ENCODE measurements at places on chromosomes 1 and 21.

GRCh38 chr1:23394181-23394580, 24.5 kb upstream of the ZNF436 start:
- no peak for DNase-seq

GRCh38 chr1:182685215-182685614, 828 bp upstream of the RGS8 start:
- peak; percentile 40 for DNase-seq

DNA sequence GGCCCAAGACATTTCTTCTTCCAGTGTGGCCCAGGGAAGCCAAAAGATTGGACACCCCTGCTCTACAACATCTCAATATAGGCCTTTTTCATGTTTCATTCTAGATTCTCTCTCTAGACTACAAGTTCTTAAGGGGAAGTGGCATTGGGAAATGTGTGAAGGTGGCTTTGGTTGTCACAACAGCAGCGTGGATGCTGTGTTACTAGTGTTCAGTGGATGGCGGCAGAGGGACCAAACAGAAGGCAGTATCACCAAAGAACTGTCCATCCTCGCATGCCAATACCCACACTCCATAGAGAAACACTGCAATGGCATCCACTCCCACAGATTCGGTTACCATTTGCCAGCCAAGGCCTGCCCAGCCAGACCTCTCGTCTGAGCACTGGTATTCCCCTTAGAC, 24.3 kb upstream of the IFNAR2 start:
- no peak for DNase-seq

- no peak for DNase-seq
Measured at GRCh38 chr1:227613526-227613925, 50.2 kb downstream of the ZNF678 start.

DNA sequence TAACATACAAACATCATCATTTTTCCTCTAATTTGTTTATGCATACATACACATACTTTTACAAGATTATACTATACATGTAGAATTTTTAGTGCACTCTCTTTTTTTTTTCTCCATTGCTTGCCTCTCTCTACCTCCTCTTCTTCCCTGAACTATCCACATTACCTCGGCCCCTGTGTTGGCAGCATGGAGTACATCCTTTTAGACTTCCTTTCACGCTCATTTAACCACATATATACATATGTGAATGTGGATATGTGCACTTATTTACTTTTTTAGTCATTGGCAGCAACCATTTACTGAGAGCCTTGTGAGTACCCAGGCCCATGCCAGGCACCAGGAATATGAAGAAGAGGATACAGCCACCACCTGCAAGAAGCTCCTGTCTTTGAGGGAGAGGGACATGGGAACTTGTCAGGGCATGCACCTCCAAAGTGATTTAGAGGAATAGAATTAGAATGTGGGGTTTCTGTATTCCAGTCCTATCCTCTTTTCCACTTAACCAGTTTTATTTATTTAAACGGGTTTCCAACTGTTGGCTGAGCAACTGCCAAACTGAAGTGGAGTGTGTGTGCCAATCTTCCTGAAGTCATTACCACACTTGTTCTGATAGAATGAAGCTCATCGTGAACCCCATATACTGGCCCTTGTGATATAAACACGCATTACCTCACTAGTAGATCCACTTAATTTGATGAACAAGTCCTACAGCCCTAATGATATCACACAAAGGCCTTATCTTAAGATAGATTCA, 212.6 kb downstream of the TNR start:
- DNase-seq: no peak

GRCh38 chr1:20376880-20377494, 86.3 kb downstream of the VWA5B1 start:
- DNase-seq: peak; percentile 62

DNA sequence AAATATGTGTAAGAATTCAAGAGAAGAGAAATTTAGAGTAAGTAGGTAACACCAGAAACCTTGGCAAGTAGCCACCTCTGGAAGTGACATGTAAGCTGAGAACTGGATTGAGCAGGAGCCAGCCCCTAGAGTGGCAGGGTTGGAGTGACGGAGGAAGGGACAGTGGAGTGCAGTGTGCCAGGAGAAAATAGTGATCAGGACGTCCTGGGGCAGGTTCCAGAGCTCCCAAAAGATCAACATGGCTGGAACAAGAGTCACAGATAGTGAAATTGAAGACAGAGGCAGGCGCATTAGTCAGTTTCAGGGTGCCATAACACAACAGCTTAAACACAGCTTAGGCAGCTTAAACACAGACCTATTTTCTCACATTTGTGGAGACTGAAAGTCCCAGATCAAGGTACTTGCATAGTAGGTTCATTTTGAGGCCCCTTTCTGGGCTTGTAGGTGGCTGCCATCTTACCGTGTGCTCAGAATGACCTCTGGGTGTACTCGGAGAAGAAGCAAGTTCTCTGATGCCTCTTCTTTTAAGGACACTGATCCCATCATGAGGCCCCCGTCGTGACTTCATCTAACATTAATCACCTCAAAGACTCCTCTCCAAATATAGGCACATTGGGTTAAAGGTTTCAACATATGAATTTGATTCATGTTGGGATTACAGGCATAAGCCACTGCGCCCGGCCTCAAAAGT, 37.2 kb downstream of the GNPAT start:
- no peak for DNase-seq

DNA sequence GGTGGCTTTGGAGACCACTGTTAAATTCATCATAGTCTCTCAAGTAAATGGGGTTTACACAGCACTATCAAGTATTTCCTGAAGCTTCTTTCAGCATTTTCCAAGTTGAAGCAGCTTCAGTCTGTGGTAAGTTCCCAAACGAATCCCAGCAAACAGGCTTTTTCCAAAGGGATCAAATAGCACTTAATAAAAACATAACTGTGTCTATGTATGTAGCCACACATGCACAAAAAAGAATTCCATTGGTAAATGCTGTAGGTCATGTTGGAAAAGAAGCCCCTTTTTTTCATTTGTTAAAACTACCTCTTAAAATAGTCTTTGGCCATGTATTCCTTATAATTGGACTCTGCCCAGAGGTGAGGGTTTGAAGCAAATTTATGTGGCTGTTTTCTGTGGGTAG, 69.8 kb downstream of the HHAT start:
- no peak for DNase-seq

- DNase-seq: peak; percentile 45
Measured at GRCh38 chr1:33641104-33641830, 168.8 kb downstream of the ZSCAN20 start.

- DNase-seq: no peak
Measured at GRCh38 chr1:180566026-180566425, 7.3 kb downstream of the OVAAL start.

- DNase-seq: no peak
Measured at GRCh38 chr1:159554261-159554660, 18.5 kb upstream of the OR10J5 start.

DNA sequence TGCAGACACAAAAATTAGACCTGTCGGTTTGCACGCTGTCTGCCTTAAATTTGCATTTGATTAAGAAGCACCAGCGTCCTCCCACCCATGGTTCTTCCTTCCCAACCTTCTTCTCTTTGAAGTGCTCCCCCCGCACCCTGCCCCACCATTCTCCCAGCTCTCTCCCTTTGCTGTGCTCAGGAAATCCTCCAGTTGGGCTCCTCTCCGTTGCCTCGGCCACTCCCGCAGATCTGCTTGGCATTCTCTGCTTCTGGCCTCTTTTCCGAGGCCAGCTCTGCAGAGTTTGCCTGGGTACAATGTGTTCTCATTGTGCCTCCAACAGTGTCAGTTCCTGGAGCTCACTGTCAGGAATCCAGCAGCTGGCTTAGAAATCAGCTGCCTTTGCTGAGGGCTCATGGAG, 126.1 kb downstream of the NAV1 start:
- no peak for DNase-seq

DNA sequence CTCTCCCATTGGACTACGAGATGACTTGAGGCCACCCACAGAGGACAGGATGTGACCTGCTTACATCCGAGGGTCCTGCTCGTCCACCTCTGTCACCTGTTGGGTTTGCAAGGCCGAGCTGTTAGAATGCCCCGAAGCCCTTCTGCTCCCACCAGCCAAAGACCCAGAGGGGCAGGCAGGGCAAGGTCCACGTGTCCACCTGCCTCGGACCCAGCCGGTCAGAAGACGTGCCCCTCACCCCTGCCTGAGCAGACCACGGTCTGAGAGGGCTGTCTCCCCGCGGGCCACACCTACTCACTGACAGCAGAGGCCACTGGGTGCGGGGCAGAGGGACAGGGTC, 30.3 kb upstream of the TRAPPC10 start:
- DNase-seq: no peak

- DNase-seq: peak; percentile 76
Measured at GRCh38 chr1:8259498-8260290, 58.2 kb upstream of the SLC45A1 start.

DNA sequence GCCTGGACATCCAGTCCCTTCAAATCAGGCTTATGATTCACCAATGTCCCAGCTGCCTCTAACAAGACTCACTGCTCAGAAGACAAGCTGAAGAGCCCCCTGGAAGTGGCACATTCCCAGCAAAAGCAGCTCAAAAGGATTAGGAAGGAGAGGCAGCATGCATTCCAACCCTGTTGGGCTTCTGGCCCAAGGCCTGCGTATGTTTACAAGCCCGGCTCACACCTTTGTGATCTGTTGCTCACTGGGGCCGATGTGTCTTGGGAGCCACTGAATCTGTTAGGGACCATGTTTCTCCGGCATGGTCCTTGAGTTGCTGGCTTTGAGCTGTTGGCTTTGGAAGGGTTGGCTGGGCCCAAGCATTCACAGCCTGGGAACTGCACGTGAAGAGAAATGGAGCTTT, 81.2 kb upstream of the C1orf174 start:
- DNase-seq: no peak

GRCh38 chr1:20178634-20179370, 7.1 kb upstream of the UBXN10 start:
- no peak for DNase-seq

GRCh38 chr1:84407524-84407923, 9.2 kb downstream of the DNASE2B start:
- DNase-seq: no peak

DNA sequence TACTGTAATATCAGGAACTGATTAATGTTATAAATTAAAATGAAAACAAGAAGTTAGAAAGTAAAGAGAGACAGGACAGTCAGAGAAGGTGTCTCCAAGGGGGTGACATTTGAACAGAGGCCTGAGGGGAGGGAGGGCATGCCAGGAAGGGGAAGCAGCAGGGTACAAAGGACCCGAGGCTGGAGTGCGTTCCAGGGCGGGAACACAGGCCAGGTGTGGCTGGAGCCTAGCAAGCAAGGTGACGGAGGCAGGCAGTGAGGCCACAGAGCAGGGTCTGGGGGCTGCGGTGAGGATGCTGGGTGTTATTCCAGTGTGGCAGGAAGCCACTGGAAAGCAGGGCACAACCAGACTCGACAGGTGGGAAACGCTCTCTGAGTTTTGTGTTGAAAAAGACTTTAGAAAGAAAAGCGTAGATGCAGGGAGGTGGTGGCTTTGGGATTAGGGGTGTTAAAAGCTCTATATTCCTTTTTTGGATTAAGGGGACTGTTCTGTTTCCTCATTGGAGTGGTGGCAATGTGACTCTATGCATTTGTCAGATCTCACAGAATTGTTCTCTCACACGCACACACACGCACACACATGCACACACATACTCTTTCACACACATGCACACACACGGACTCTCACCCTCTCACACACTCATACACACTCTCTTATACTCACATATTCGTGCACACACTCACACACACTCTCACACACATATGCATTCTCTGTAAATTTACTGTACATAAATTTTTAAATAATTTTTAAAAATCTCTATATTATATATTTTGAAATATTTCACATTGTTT, 124.5 kb downstream of the GLIS1 start:
- no peak for DNase-seq

- no peak for DNase-seq
Measured at GRCh38 chr1:208213786-208214185, 30.4 kb downstream of the PLXNA2 start.

DNA sequence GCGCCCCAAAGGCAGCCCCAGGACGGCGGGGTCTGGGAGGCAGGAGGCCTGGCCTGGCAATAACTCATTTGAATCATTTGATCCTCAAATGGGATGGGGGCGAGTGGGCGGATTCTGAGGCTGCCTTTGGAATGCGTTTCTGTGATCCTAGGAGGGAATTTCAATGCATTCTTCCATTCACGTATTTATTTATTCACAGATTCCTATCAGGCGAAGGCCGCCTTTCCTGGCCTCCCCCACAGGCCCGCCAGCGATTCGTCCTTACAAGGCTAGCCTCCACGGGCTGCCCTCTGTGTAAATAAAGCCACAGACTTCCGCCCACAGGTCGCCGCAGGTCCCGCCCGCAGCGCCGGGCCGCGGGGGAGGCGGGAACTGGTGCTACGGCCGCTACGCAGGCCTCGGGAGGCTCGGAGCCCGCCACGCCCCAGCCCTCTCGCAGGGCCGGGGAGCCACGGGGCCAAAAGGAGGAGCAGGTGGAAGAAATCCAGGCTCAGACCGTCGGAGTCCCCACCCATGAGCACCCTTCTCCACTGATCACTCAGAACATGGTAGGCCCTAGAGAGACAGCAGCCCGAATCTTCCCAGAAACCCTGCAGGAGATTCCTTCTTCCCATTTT, 31.3 kb upstream of the JUN start:
- DNase-seq: peak; percentile 95

DNA sequence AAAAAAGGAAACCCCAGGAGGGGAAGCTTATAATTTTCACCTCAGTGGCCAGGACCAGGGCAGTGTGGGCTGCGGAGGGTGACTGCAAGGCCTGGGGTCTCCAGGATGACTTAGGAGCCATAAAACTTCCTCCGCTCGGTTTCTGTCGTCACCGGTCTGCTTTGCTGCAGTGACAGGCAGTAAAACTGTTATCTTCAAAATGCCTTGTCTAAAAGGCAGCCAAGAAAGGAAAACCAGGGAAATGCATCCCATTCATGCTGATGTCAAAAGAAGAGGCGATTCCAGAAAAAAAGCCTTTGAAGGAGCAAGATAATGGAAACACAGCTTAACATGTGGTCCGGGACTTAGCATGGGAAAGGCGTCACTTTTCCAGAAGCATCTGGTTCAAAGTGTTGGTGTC, 42.0 kb downstream of the COL6A1 start:
- DNase-seq: no peak

DNA sequence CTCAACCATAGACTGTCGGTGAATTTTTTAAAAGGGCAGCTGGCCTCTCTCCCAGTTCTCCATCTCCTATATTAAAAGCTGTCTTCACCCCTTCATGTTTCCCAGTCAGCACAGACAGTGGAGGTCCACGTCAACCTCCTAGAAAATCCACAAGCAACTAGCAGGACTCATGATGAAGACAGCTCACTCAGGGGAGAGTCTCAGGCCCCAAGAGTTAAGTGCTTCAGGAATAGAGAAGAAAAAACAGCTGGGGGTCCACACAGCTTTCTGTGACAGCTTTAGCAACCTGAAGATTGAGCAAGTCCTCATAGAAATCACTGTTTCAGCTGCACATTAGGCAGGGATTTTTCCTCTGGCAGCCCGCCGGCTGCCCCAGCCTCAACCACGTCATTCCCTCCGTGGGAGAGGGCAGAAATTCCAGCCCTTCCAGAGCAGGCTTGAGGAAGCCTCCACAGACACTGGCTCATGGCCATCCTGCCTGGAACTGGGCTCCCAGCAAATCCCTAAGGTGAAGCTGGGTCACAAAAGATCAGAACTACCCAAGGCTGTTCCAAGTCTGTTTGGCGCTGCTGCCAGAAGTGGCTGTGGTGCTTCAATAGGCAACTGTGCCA, 15.2 kb downstream of the GPR161 start:
- no peak for DNase-seq

- DNase-seq: no peak
Measured at GRCh38 chr1:76473591-76473990, 393.7 kb upstream of the ST6GALNAC5 start.
